ENCODE measurements at places on chromosomes 6 and 20.

DNA sequence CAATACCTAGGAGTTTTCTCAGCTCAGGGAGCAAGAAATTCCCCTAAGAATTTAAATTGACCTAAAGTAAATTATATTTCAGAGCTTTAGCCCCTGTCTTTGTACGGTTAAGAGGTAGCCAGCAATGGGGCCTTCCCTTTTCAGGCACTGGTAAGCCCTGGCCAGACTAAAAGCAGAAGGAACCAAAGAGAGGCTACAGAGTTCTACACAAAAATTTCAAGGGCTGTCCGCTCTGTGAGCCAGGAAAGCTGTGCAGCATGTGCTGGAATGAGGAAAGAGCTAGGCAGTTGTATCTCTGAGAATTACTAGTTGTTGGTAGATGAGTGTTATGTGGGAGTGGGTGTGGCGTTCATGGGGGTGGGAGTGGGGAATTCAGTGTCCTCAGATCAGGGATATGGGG lies 96.3 kb upstream of the MAFB start:
- no peak for DNase-seq

DNA sequence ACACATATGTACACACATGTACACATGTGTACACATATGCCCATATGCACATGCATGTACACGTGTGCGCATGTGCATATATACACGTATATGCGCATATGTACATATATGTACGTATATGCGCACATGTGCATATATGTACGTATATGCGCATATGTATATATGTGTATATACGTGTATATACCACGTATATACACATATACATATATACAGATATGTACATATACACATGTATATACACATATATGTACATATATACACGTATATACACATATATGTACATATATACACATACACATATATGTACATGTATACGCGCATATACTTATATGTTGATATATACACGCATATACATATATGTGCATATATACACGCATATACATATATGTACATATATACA lies 8.9 kb upstream of the SNAP91 start:
- DNase-seq = no peak

- no peak for DNase-seq
Observed at GRCh38 chr20:444862-445426, 17.4 kb downstream of the TBC1D20 start.

- no peak for DNase-seq
Observed at GRCh38 chr6:25138233-25138933, 140.8 kb upstream of the CARMIL1 start.

DNA sequence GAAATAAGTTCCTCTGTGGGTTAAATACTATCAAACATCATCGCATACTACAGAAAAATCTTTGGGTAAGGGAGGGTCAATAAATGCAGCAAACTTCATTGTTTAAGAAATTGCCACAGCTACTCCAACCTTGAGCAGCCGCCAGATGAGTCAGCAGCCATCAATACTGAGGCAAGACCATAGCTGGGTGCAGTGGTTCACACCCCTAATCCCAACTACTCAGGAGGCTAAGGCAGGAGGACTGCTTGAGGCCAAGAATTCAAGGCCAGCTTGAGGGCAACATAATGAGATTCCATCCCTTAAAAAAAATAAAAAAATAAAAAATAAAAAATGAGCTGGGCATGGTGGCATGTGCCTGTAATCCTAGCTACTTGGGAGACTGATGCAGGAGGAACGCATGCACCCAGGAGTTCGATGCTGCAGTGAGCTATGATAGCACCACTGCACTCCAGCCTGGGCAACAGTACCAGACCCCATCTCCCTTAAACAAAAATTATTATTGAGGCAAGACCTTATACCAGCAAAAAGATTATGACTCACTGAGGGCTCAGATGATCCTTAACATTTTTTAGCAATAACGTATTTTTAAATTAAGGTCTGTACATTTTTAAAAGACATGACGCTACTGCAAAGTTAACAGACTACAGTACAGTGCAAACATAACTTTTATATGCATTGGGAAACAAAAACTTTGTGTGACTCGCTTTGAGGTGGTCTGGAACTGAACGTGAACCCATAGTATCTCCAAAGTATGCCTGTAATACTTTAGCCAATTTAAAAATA lies 8.8 kb downstream of the SRPK1 start:
- no peak for DNase-seq

DNA sequence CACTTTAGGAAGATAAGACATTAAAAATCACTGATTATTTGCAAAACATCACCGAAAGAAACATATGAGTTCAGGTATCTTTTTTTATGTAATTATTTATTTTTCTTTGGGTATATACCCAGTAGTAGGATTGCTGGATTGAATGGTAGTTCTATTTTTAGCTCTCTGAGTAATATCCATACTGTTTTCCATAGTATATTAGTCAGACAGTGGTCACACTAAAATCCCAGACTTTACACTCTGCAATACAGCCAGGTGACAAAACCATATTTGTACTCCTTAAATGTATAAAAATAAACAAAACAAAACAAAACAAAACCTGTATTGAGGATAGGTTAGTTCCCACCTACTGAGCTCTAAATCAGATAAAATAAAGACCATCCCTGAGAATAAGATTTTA lies 1024.3 kb upstream of the EYS start:
- DNase-seq = no peak

- no peak for DNase-seq
Observed at GRCh38 chr6:8705435-8706020, 270.2 kb upstream of the SLC35B3 start.

- no peak for DNase-seq
Observed at GRCh38 chr6:69026715-69027114, 391.6 kb downstream of the ADGRB3 start.

- no peak for DNase-seq
Observed at GRCh38 chr6:34066772-34067770, 78.8 kb downstream of the GRM4 start.

- DNase-seq = no peak
Observed at GRCh38 chr20:43914311-43915210, at the start of gene TOX2. TOX2 (plus strand) TSS chr20:43914852; CDS start chr20:43914892, 40 bp downstream.

GRCh38 chr6:98871057-98871456 lies 36.7 kb downstream of the POU3F2 start:
- no peak for DNase-seq

DNA sequence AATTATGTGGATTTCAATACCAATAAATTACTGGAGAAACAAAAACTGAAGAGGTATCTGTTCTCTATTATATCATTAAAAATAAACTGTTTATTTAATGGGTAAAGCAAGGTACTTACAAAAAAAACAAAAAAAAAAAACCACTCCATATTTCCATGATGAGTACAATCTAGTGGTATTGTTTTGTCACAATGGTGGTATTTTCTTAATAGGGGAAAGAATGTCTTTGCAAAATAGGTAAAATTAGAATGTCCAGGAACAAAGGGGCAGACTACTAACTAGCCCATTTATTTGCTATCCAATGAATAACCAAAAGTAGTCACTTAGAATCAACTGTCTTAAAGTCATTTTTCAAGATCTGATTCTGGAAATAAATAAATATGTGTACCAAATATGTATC lies 92.0 kb downstream of the ARHGAP18 start:
- DNase-seq = no peak

- DNase-seq = no peak
Observed at GRCh38 chr6:136786658-136787057, 5.6 kb downstream of the MAP3K5 start.

DNA sequence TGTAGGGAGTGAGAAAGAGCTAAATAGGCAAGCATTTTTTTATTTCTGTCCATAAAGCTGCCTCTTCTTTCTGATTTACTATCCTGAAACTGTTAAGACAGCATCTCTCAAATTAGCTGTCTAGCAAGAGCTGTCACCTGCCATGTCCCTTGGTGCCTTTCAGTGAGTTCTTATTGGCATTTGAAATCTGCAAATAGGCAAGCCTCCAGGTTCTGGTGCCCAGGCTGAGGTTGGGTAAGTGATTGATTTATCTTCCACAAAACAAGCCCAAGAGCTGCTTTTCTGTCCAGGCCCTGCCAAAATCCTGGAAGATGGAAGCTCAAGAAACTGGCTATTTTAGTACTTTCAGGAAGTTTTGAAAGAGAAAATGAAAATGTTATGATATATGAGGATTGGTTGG lies 22.4 kb downstream of the MANEA start:
- no peak for DNase-seq

GRCh38 chr6:20605061-20605460 lies 70.8 kb downstream of the CDKAL1 start:
- no peak for DNase-seq

DNA sequence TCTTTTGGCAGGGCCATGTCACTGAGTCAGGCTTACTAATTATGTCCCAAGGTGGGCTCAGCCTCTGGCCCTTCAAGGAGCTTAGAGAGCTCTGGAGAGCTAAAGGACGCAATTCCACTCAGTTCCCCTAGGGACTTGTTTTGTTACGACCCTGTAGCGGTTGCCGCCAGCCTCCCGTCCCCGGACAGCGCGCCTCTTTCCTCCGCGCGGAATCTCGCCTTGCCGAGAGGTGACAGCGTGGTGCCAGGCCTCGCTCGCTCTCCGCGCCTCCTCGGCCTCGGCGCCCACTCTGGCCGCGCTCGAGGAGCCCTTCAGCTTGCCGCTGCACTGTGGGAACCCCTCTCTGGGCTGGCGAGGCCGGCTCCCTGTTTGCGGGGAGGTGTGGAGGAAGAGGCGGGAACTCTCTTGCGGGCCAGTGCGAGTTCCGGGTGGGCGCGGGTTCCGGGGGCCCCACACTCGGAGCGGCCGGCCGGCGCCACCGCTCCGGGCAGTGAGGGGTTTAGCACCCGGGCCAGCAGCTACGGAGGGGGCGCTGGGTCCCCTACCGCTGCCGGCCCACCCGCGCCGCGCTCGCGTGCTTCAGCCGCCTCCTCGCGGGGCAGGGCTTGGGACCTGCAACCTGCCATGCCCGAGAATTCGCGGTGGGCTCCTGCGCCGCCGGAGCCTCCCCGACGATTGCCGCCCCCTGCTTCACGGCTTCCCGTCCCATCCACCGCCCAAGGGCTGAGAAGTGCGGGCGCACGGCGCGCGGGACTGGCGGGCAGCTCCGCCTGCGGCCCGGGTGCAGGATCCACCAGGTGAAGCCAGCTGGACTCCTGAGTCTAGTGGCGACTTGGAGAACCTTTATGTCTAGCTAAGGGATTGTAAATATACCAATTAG lies 9.9 kb upstream of the ZNF311 start:
- no peak for DNase-seq

- no peak for DNase-seq
Observed at GRCh38 chr20:16397086-16397485, 176.2 kb downstream of the KIF16B start.

DNA sequence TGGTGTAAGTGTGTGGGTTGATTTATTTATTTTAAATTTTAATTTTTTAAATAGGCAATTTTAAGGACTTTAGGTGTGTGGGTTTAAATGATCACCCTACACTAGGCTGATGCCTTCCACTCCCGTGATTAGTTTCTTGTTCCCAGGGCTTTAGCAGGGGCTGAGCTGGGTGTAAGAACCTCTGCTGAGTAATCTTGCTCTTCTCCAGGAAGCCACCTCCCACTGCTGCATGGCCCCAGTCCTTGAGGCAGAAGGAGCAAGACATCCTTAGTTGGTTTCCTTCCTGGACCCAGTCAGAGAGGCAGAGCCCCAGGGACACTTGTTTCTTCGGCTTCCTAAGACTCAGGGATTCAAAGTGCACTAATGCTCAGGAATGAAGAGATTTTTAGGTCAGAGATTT lies 19.8 kb upstream of the CDC5L start:
- no peak for DNase-seq

DNA sequence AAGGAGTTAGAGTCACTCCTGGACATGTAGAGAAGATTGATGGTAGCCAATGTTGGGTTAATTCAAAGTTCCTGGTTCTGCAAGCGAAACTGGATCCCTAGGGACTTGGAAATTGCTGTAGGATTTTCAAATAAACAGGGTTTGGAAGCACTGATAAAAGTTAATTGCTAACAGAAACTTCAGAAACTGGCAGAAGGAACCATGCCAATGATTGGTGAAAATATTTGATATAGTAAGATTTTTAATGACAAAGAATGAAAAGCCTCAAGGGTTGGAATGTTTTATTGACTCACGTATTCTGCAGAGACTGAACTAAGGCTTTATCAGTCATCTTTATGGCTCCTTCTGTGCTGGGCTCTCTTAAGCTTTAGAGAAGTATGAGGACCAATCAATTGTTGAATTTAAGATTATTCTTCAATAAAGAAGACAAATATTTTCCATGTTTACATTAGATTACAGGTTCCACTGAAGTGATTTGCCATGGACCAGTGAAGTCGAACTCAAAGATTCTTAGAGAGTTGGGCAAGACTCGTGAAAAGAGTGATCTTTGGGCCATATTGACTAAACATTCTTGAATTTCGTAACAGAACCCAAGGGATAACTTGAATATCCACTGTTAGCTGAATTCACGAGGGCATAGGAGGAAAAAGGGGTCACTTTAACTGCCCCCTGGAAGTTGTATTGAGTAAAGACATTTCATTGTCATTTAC lies 371.4 kb downstream of the HDGFL1 start:
- no peak for DNase-seq

- DNase-seq = peak; percentile 7
Observed at GRCh38 chr20:2469991-2470422, 582 bp downstream of the SNRPB start.

- no peak for DNase-seq
Observed at GRCh38 chr20:63355781-63356295, 5.3 kb downstream of the CHRNA4 start.

GRCh38 chr6:105713474-105714118 lies 310.7 kb upstream of the PREP start:
- DNase-seq = no peak

DNA sequence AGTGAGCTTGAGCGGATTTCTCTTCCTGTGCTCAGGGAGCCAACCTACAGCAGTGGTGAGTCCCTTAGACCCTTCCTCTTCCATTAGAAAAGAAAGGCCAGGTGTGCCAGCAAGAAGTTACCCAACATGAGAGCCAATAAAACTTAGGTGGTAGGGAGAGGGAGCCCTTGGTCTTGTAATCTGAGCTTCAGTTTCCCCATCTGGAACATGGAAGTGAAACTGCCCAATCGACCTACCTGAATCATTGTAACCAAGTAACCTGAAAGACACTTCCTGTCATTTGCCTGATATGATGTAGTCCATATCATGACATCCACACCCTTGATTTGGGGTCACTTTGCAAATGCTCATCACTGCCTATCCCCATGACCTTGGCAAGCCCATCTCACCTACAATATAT lies 66.4 kb downstream of the MDGA1 start:
- DNase-seq = no peak

Measured in stimulated activated CD4-positive, alpha-beta T cell treated with anti-CD3 and anti-CD28 coated beads, Interleukin-1b, Interleukin-23, amount 100 ng/mL, for 1 hour (primary cell).